ENCODE measurements at places on chromosomes 7 and 10.
A peak's percentile ranks its signal among the peaks of the same experiment; 100 is the strongest.

DNA sequence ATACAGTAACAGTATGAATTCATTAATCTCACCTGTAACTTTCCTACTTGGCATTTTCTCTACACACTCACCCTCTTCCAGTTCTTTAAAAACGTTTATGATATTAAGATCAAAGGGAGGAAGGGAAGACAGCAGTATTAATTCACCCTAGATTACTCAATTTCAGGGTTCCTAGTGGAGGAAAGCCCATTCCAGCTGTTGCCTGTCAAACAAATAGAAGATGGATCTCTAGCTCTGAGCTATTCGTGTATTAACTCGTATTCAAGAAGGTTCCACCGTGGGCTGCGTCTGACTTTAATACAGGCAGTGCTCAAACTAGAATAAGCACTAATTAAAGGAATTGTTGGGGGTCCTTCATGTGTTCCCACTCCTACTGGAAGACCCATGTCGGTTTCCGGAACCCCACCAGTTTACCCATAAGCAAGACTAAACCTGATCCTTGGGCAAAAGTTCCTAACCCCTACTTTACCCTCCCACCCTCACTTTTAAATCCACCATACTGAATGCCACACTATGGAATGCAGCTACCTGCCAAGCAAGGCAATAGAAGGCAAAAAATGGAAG, 2.1 kb downstream of the NANOS1 start:
- no peak for DNase-seq

GRCh38 chr10:79361726-79362397, 14.6 kb downstream of the PPIF start:
- no peak for DNase-seq

DNA sequence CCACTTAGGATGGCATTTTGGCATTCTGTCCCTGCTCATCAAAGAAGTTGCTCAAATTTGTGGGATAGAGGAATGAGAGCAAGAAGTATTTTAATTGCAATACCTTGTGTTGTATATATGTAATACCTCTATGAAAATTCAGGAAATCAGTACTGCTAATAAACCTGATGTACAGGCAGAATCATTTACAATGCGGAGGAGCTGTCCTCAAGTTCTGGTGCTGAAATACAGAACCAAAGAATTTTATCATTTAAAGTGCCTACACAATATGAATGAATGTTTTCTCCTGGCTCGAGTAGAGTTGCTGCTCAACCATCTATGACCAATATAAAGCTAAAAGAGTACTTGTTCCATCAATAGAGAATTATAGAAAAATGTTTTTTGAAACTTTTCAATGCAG, 305.8 kb downstream of the PLXNA4 start:
- DNase-seq = no peak

GRCh38 chr10:8912108-8912507, 857.6 kb downstream of the GATA3 start:
- no peak for DNase-seq

GRCh38 chr7:82760074-82760473, 316.5 kb upstream of the CACNA2D1 start:
- no peak for DNase-seq

DNA sequence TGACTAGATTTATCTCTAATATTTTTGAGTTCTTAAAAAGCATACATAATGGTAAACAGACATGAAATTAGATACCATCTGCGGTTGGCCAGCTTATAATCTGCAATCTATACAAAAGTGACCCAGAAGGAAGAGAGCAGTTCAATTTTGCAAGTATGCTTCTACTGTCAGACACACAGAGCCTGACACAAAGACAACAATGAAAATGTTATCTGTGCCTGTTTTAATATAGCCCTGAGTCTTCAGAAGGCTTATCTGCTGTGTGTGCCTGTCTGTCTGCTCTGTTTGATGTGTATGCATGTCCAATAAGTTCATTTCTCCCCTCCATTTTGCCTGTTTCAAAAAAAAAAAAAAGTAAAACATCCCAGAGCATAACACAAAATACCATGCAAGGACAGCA, 73.3 kb upstream of the FHIP2A start:
- DNase-seq = no peak

DNA sequence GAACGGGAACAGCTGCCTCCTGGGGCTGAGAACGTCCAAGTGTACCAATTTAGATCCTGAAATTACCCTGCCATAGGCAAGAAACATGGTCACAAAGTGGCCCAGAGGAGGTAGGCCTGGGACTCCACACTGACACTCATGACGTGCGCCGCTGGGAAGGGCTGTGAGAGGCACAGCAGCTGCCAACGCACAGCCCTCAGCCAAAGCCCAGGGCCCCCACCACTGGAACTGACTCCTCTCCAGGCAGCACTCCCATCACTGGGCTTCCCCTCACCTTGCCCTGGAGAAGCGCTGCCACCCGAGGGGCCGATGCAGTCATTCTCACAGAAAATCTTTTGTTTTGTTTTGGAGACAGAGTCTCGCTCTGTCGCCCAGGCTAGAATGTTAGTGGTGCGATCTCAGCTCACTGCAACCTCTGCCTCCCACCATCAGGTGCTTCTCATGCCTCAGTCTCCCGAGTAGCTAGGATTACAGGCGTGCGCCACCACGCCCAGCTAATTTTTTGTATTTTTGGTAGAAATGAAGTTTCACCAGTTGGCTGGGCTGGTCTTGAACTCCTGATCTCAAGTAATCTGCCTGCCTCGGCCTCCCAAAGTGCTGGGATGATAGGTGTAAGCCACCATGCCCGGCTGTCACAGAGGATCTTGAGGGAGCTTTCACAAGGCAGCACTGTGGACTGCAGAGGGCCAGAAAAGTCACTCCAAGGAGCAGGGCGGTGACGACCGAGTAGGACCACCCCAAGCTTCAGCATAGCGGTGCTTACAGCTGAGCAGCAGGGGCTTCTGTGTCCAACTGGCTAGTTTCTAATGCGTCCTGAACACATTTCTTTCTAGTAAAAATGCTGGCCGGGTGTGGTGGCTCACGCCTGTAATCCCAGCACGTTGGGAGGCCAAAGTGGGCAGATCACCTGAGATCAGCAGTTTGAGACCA, 13.5 kb downstream of the GUSB start:
- peak; percentile 22 for DNase-seq
